ENCODE measurements at places on chromosomes 2 and 18.
A peak's percentile ranks its signal among the peaks of the same experiment; 100 is the strongest.

- DNase-seq = no peak
Observed at GRCh38 chr2:70367722-70368323, 66.0 kb upstream of the FAM136A start.

DNA sequence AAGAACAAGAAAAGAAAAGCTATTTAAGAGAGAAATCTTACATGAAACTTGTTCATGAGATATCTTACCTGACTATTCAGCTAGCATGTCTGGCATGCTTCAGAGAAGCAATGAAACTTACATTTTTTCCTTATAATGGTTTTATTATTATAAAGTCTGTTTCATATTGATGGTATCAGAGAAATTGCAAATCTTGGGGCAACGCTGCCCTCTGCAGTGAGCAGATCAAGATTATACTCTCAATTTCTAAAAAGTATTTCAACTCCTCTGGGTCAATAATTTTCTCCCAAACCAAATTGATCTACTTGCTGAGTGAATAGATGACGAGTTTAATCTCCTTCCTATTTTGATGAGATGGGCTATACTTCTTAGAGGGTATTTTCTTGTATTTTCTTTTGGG is 235.6 kb downstream of the NUP35 start:
- DNase-seq = no peak

DNA sequence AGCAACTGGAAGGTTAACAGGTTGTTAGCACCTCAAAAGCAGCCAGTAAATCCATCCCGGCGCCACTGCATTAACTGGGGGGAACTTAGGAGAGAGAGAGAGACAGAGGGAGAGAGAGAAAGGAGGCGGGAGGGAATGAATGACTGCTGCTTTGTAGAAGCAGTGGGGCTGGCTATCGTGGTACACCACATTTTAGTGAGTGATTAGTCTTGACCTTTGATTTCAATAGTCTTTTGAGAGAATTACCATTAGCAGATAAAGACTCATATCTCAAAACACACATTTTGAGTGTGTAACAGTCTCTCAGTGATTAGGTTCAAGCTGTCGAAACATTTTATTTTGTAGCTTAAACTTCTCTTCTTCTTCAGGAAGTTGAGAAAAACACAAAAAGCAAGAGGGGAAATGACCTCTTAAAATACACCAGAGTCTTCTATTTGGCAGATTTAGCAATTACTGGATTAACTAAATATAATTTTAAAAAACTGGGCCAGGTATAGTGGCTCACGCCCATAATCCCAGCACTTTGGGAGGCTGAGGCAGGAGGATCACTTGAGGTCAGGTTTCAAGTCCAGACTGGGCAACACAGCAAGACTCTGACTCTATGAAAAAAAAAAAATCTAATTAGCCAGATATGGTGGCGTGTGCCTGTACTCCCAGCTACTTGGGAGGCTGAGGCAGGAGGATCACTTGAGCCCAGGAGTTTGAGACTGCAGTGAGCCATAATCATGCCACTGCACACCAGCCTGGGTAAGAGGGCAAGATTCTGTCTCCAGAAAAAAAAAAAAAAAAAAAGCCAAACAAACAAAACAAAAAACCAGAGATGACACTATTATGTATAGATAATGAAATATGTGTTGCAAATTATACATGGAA is 22.0 kb upstream of the PNO1 start:
- no peak for DNase-seq

- peak; percentile 18 for DNase-seq
Observed at GRCh38 chr18:49613641-49614151, 51.8 kb downstream of the LIPG start.

DNA sequence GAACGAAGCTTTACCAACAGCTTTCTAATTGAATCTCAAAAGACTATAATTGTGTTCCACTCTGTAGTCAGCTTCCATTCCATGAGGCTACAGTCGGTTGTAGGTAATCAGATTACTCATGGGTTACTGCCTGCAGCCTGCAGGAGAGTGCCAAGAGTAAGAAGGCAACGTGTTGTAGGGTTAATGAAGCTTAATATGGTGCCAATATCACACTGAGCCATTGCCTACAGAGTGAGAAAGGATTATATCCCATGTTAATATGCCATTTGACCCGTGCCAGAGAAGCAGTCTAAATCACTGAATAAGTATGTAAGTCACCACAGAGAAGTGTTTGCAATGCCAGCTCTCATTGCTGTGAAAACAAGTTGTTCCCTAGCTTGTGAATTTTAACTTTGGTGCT is 734.5 kb upstream of the ACVR2A start:
- no peak for DNase-seq

- DNase-seq = no peak
Observed at GRCh38 chr2:189579585-189580186, 900 bp downstream of the SLC40A1 start.

GRCh38 chr2:195057001-195057400 is 600.0 kb upstream of the SLC39A10 start:
- no peak for DNase-seq

GRCh38 chr2:120446236-120447126 is 100.5 kb downstream of the INHBB start:
- no peak for DNase-seq

GRCh38 chr2:22998359-22998758 is 386.6 kb upstream of the KLHL29 start:
- no peak for DNase-seq

GRCh38 chr18:72542984-72543356 is 1.2 kb downstream of the CBLN2 start:
- no peak for DNase-seq

- no peak for DNase-seq
Observed at GRCh38 chr2:233051241-233052149, 8.6 kb upstream of the INPP5D start.

DNA sequence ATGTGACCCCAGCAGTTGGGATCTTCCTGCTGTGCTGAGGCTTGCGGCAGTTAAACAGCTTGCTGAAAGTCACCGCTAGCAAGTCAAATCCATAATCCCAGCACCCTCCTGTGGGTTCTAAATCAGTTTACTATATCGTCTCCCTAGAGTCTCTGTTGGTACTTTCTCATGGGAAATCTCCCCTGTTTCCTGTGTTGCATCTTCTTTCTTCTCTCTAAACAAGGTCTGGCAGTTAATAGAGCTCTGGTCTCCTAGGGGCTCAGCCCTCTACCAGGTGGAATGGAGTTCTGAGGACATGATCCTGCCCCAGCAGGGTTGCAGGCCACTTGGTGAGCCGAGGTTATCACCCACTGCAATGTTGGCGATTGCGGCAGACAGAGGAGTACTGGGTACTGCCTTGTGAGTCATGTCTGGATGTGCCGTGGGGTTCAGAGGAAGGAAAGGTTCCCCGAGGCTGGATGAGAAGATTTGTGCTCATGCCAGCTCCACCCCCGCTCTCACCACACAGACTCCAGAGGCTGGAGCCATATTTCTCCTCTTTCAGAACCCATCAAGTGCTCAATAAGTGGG is 59.4 kb upstream of the SIX2 start:
- no peak for DNase-seq

GRCh38 chr2:85753525-85754312 is at the start of gene ATOH8:
TSS of gene ATOH8 (plus strand) at chr2:85753991. CDS start at chr2:85754190, 199 bp downstream.
- no peak for DNase-seq

- no peak for DNase-seq
Observed at GRCh38 chr2:64651590-64651989, 2.1 kb downstream of the SERTAD2 start.

DNA sequence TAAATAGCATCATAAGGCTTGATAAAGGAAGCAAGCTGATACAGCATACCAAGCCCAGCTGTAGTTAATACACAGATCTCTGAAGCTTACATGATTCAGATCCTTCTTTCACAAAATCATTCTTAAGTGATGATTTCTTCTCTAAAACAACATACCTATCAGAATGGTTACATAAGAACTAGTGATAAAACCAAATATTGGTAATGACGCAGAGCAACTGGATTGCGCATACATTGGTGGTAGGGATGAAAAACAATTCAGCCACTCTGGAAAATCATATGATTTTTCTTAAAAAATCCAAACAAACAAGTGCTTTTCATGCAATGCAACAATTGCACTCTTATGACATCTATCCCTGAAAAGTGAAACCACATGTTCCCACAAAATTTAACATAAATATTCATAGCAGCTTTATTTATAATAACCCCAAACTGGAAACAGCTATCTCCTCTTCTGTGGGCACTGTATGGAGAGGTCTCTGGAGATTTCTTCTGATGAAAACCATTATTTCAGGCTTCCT is 153.6 kb upstream of the DSEL start:
- no peak for DNase-seq

DNA sequence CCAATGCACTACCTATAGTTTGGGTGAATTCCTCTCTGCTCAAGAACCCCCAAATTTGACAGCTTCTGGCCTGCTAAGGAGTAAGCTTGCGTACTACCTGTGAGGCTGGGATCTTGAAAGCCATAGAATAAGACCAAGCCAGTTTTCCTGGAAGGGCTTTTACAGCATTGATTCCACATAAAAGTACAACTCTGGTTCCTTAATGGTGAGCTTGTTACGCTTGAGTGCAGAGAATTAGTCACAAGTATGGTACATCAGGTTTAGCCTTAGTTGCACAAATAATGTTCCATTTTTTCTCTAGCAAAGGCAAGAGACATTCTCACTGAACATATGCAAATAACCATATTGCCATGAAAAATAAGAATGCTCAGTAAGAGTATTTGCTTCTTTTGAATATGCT is 39.1 kb upstream of the STK39 start:
- no peak for DNase-seq

Measured in RCC 7860 (cell line).